Stimulated activated CD8-positive, alpha-beta memory T cell treated with anti-CD3 and anti-CD28 coated beads, Interleukin-2, amount 100 ng/mL, for 1 hour (primary cell): ENCODE measurements at places on chromosomes 2 and 18.

GRCh38 chr2:217331523-217332416 is 471.9 kb upstream of the TNP1 start:
- no peak for DNase-seq

DNA sequence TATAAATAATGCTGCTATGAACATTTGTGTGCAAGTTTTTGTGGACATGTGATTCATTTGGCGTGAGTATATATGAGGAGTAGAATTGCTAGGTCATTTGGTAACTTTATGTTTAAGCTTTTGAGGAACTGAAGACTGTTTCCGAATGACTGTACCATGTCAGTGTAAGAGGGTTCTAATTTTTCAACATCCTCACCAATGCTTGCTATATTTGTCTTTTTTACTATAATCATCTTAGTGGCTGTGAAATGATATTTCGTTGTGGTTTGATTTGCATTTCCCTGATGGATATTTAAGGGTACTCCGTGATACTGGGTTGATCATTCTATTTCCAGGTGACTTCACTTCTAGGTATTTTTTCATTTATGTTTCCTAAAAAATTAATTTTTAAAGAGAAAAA is 241.1 kb downstream of the BCL2 start:
- DNase-seq = no peak

DNA sequence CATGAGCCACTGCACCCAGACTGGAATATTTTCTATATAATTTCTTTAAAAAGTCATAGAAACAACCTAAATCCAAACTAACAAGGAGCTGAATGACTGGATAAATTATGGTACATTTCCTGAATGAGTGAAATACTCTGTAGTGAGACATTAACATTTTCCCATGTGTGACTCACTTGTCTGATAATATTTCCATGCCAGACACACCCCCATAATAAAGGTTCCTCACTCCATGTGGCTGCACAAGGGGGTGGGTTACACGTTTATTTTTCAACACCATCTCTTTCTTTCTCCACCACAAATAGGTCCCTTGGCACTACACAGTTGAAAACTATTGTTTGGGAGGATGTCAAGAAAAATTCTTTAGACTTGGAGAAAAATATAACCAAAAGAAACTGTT is 266.3 kb upstream of the LYPD1 start:
- no peak for DNase-seq

DNA sequence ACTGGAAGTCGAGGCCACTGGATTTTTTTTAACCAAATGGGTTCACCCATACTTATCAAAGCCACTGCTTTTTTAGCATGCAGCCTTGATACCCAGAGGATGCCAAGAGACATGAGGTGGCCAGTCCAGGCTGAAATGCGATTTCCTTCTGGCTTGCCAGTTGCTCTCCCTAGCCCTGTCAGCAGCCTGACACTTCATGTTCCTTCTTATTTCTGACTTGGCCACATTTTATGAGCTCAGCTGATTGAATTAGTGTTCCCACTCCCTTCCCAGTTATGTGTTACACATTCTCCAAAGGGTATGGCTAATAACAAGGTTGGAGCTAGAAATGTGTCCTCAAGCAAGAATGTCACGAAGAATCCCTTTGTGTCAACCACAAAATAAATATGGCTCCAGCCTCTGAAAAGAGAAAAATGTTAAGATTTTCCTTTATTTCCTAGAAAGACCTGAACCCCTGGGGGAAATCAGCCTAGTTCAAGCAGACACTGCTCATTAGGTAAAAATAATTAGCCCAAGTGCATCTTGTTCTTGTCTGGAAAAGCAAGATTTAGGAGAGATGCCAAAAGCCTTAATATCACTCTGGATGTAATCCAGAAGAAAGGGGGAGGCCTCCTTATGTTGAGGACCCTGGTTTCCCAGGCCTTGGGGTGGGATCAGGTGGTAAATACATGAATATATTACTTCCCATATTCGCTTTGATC is 121.7 kb upstream of the TACR1 start:
- no peak for DNase-seq

GRCh38 chr18:22827216-22827615 is 105.9 kb upstream of the RBBP8 start:
- DNase-seq = no peak

GRCh38 chr18:25896178-25896780 is 194.1 kb downstream of the SS18 start:
- DNase-seq = no peak
